ENCODE measurements at places on chromosomes 11 and 22. TPM values are rescaled to one million over a fixed set of nuclear protein-coding genes. Genes with fewer than 3 reads are reported as not detected.

GRCh38 chr11:102119997-102120396 lies 9.8 kb downstream of the YAP1 start:
- no peak overlapping the region for H3K4me3 ChIP-seq
- H3K27me3 ChIP-seq: no peaks in the 10 kb centered on the region
- H3K4me1 ChIP-seq: peaks cover 37% of the 10 kb centered on the region
- H3K36me3 ChIP-seq: no peaks in the 10 kb centered on the region
- peak overlapping the region; percentile 27 for H3K27ac ChIP-seq

DNA sequence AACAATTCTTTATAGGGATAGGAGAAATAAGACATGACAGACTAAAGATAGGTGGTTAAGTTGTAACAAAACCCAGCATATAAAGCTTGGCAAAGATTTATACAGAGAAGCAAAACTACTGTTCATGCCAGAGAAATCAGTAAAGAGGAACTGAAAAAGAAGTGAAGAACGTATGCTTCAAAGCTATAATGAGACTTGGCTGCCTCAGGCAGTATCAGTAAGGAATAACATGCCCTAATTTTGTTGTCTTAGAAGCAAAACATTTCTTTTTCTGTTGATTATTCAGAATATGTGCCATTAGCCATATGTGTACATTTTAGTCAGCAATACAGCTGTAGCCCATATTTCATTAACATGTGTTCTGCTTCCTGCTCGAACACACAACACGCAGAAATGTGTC lies 403.2 kb downstream of the NELL1 start:
- no peak for DNase-seq
- H3K36me3 ChIP-seq: no peaks in the 10 kb centered on the region
- H3K4me1 ChIP-seq: no peaks in the 10 kb centered on the region
- H3K4me3 ChIP-seq: no peak overlapping the region
- no peaks in the 10 kb centered on the region for H3K27me3 ChIP-seq
- H3K27ac ChIP-seq: no peak overlapping the region

DNA sequence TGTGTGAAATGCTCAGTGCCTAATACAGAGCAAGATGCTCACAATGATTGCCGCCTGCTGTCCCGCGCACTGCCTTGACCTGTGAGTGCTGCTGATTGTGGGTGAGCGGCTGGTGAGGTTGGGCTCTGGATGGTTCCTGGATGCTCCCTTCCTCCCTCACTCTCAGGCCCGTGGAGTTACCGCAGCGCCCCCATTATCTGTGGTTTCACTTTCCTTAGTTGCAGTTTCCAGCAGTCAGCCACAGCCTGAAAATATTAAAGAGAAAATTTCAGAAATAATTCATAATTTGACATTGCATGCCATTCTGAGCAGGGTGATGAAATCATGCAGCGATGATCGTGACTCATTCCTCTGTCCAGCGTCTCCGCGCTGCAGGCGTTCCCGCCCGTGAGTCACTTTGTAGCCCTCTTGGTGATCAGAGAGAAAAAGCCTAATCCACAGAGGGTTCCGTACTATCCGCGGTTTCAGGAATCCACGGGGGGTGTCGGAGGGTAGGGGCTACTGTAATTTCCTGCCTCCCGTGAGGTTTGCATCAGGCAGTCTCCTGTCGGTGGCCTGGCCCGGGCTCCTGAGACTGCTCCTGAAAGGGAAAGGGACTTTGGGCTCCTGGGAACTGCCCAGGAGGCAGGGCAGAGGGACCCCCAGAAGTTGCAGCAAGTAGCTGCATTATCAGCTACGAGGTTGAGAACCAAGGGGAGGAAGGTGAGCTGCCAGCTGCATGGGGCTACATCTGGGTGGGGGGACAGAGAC lies 10.6 kb downstream of the RPL3 start:
- H3K4me3 ChIP-seq: peak overlapping the region; percentile 31
- no peak for DNase-seq
- H3K4me1 ChIP-seq: peaks cover 15% of the 10 kb centered on the region

GRCh38 chr11:132237781-132238180 lies 867.4 kb downstream of the NTM start:
- no peak overlapping the region for H3K27ac ChIP-seq
- no peak overlapping the region for H3K4me3 ChIP-seq
- DNase-seq: no peak
- no peaks in the 10 kb centered on the region for H3K4me1 ChIP-seq
- no peaks in the 10 kb centered on the region for H3K36me3 ChIP-seq

DNA sequence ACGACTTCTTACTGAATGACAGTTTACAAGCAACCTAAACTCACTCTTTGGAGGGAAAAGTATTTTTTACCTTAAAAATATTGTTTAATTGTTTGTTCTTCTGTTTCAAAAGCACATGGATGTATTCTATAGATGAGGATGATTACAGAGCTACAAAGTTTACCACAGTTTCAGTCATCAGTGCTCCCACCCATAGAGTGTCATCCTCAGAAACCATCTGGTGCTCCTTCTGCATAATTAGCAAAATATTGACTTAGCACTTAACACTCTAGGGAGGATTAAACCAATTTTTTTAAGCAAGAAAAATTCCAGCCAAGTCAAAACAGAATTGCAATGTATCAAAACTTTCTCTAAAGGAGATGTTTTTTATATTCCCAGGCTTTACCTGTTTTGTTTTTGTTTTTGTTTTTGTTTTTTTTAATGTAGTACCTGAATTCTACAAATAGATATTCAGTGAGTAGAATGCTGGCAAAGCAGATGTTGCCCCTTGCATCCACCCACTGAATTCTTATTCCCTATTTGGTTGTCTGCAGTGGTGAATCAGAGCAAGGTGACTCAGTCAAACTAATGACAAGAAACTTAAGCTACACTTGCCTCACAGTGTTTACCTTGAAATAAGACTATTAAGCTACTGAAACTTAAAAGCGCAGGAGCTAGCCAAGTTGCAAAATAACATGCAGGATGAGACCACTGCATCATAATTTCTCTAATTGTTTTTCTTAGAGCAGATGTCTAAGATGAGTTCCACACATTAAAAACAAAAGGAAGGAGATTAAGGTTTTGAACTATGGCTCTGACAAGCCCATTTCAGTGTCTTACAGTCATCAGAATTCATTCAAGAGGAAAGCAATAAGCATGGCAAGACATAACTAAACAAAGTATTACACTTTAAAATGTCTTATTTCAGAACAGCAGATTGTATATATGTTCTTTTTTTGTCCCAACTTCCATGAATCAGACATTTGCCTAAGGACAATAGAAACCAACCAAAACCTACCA lies 155.1 kb upstream of the SOX6 start:
- no peaks in the 10 kb centered on the region for H3K27me3 ChIP-seq
- H3K4me3 ChIP-seq: no peak overlapping the region
- no peaks in the 10 kb centered on the region for H3K4me1 ChIP-seq
- DNase-seq: no peak

DNA sequence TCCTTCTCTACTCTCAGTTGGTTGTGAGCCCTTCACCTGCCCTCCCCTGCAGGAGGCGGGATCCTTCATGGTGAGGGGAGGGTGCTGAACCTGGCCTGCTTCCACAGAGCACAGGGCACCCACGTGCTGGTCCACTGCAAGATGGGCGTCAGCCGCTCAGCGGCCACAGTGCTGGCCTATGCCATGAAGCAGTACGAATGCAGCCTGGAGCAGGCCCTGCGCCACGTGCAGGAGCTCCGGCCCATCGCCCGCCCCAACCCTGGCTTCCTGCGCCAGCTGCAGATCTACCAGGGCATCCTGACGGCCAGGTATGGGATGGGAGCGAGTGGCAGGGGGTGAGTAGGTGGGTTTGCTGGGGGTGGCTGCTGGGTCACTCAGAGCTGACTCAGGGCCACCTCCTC lies 6.3 kb downstream of the SSH3 start:
- peak; percentile 54 for DNase-seq
- peaks cover 7% of the 10 kb centered on the region for H3K4me1 ChIP-seq
- H3K27me3 ChIP-seq: no peaks in the 10 kb centered on the region
- peaks cover 30% of the 10 kb centered on the region for H3K36me3 ChIP-seq
- H3K27ac ChIP-seq: no peak overlapping the region

DNA sequence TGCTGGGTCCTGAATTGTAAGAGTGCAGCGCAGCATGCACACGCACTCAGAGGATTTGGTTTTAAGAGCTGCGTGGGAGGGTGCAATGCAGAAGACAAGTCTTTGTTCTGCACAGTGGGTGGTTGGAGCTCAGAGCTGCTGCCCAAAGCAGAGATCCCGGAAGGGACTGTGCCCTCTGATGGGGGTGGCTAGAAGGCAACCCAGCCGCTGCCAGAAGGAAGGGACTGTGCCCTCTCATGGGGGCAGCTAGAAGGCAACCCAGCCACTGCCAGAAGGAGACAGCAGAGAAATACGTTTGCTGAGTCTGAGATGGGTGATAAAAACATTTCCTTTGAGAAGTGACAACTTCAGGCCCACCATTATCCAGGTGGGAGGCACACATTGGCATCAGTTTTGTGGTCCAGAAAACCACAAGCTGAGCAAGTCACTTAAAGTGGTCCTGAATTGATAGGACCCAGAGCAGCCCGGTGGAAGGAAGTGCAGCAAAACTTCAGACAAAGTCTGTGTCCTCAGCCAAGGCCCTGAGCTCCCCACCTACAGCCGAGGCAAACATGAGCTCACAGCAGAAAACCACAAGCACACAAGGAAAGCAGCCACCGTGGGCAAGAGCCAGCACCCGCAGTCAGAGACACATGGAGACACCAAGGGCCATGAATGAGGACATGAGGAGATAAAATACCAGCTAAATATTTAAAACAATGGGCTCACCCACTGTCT lies 4.3 kb downstream of the KRTAP5-6 start:
- no peaks in the 10 kb centered on the region for H3K27me3 ChIP-seq
- no peak for DNase-seq
- H3K4me3 ChIP-seq: no peak overlapping the region
- no peaks in the 10 kb centered on the region for H3K4me1 ChIP-seq
- H3K36me3 ChIP-seq: no peaks in the 10 kb centered on the region

GRCh38 chr22:21642584-21643448 lies 714 bp downstream of the SDF2L1 start:
- H3K27me3 ChIP-seq: no peaks in the 10 kb centered on the region
- H3K4me1 ChIP-seq: peaks cover 13% of the 10 kb centered on the region
- peak; percentile 75 for DNase-seq
- peak overlapping the region; percentile 77 for H3K27ac ChIP-seq

CDC42EP1 gene
- 73.9 TPM for total RNA-seq

- DNase-seq: no peak
- no peak overlapping the region for H3K27ac ChIP-seq
- peaks cover 44% of the 10 kb centered on the region for H3K36me3 ChIP-seq
- no peak overlapping the region for H3K4me3 ChIP-seq
- no peaks in the 10 kb centered on the region for H3K4me1 ChIP-seq
Measured at GRCh38 chr11:76005756-76006155, 190.7 kb downstream of the UVRAG start.

CFAP300 gene
- 2.3 TPM for total RNA-seq

DNA sequence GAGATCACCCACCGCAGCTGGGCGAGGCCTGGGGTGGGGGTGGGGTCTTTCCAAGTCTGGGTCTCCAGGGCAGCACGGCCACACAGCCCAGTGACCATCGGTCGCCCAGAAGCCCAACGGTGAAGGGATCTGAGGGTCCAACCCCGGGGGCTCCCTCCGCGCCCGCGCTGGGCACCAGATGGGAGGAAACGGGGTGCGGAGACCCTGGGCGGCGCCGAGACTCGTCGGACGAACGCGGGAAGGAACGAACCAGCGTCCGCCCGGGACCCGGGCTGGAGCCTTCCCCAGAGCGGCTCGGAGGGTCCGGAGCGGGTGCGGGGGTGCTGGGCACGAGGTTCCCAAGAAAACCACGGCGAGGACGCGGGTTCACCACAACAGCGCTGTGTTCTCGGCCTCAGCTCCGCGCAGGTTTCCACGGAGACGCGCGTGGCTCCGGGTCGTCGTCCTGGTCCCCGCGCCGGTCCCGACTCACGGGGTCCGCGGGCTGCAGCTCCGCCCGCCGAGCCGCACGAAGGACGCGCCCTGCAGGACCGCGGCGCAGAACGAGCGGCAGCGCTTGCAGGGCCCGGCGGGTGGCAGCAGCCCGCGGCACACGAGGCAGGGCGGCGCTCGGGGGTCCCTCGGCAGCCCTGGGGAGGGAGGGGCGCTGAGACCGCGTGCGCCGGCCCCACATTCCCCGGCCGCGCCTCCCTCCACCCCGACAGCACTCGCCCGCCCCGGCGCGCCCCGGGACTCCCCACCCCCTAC lies 2.3 kb upstream of the IL17REL start:
- no peak overlapping the region for H3K27ac ChIP-seq
- no peak overlapping the region for H3K4me3 ChIP-seq
- peaks cover 6% of the 10 kb centered on the region for H3K4me1 ChIP-seq
- peak; percentile 62 for DNase-seq

DEPDC5 gene
- total RNA-seq: 24.7 TPM

DNA sequence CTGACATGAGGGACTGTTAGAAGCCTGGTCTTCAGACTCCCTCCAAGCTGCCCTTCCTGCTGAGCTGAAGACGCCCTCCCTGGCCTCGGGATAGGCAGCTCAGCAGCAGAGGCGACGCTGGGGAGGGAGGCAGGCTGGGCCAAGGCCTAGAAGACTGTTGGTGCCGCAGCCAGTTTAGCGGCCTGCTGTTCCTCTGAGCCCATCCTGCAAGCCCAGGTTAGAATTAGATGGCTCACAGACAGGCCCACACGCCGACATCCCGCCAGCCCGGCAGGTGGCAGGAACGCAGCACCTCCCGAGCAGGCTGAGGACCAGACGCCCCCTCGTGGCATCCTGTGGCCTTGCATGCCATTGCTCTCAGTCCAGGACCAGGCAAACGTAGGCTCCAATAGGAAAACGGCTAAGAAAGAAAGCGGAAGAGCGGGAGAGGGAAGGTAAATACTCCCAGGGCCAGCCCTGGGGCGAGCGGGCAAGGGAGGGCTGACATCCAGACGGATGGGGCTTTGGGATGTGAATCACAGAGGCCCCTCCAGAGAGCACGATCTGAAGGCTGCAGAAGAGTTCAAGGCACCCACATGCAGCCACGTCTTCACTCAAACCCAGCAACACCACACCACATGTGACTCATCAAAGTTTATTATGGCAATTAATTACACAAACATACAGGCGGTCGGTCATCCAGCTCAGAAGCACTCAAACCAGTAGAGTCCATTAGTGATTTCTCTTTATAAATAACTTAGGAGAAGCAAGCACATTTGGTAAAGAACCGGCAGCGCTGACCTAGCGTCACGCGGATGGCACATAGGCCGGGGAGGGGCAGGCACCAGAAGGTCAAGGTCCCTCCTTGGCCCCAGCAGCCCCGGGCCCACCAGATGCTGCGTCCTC lies 27.6 kb downstream of the CD5 start:
- peak overlapping the region; percentile 12 for H3K27ac ChIP-seq
- DNase-seq: peak; percentile 93
- no peak overlapping the region for H3K4me3 ChIP-seq
- peaks cover 24% of the 10 kb centered on the region for H3K36me3 ChIP-seq
- no peaks in the 10 kb centered on the region for H3K27me3 ChIP-seq

GRCh38 chr22:32752326-32752725 lies 49.2 kb upstream of the TIMP3 start:
- peaks cover 11% of the 10 kb centered on the region for H3K4me1 ChIP-seq
- H3K4me3 ChIP-seq: no peak overlapping the region
- H3K27ac ChIP-seq: no peak overlapping the region
- DNase-seq: no peak

Data from upper lobe of right lung (tissue), 1 donor.